Hematopoietic multipotent progenitor cell treated with erythropoietin and hydrocortisone succinate and interleukin-3 and kit ligand, for 4 days (in vitro differentiated cells): ENCODE measurements at places on chromosomes 2 and 18.

- no peak for DNase-seq
Measured at GRCh38 chr18:23232331-23232730, 97.0 kb downstream of the CABLES1 start.

DNA sequence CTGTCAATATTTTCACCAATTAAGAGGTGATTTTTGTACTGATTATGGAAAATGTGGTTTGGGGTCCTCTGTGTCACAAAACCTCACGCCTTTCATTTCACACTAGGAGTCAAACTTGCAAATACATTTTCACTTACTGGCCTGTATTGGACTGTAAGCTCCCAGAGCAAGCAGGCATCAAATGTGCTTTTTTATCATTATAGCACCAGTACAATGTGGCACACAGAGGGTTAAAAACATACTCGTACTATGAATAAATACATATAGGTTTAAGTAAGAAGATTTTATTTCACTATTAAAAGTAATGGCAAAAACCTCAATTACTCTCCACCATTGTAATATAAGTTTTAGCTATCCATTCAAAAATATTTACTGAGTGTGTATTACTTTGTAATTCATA is 56.7 kb downstream of the ABCB11 start:
- DNase-seq, result no peak

DNA sequence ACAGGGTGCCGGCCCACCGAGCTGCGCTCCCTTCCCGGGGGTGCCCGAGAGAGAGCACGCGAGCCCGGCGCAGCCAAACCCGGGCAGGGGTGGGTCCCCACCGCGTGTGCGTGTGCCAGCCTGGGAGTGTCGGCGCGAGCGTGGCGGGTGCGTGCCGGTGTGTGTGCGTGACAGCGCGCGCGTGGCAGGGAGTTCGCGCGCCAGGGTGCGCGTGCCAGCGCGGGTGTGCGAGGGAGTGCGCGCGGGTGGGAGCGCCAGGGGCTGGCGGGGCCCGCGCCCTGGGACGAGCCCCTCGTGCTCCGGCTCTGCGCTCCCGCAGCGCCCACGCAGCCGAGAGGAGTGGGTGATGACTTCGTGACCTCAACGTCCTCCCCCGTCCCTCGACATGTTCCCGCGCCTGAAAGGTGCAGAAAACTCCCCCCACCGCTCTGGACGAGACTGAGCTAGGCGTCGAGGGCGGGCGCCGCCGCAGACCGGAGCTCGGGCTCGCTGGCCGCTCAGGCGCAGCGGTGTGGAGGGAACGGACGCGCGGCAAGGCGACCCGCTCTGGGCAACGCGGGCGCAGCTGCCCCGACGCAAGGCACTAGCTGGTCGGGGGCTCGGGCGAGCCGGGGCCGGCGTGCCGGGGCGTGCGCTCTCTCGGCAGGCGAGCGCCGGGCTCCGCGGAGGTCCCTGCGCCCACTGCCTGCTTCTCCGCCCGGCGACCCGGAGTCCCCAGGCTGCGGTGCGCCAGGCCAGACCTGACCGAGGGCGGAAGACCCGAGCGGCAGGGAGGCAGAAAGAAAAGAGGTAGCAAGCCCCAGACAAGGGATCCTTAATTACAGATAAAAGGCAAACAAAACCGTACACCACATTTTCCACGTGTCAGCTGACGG is 582.8 kb downstream of the ZEB2 start:
- peak; percentile 68 for DNase-seq

DNA sequence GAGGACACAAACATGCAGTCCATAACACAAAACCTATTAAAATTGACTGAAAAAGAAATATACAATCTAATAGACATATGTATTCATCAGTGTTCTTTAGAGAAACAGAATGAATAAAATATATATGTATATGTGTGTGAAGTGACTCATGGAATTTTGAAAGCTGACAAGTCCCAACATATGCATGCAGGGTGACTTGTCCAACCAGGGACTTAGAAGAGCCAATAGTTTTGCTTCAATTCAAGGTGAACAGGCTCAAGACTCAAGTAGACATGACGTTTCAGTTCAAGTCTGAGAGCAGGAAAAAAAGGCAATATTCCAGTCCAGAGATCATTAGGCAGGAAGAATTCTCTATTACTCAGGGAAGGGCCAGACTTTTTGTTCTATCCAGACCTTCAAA is 271.2 kb upstream of the SETBP1 start:
- no peak for DNase-seq

- DNase-seq, result no peak
Measured at GRCh38 chr2:171436307-171436706, 2.3 kb downstream of the DCAF17 start.

- peak; percentile 70 for DNase-seq
Measured at GRCh38 chr2:239605976-239606375, 205.2 kb upstream of the HDAC4 start.
